Suprapubic skin (tissue), 4 donors: ENCODE measurements at places on chromosomes 3 and 15.
A peak's percentile ranks its signal among the peaks of the same experiment; 100 is the strongest.

- DNase-seq = peak; percentile 92
These were observed 72.1 kb downstream of the LRIG1 start for GRCh38 chr3:66428733-66429132.

- DNase-seq = no peak
These were observed 527.2 kb downstream of the FOXP1 start for GRCh38 chr3:71056327-71056726.

DNA sequence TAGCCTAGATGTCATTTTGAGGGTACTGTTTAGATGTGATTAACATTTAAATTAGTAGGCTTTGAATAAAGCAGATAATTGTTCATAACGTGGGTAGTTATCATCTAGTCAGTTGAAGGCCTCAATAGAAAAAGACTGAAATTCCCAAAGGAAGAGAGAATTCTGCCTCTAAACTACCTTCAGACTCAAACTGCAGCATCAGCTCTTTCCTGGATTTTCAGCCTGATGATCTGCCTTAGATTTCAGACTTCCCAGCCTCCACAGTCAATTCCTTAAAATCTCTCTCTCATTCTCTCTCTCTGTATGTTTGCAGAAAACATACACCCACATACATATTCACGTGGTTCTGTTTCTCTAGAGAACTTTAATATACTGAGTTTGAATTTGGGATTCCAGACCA lies 58.0 kb upstream of the MBNL1 start:
- DNase-seq = no peak

- DNase-seq = no peak
These were observed 788.2 kb upstream of the ARPP21 start for GRCh38 chr3:34851137-34851536.

DNA sequence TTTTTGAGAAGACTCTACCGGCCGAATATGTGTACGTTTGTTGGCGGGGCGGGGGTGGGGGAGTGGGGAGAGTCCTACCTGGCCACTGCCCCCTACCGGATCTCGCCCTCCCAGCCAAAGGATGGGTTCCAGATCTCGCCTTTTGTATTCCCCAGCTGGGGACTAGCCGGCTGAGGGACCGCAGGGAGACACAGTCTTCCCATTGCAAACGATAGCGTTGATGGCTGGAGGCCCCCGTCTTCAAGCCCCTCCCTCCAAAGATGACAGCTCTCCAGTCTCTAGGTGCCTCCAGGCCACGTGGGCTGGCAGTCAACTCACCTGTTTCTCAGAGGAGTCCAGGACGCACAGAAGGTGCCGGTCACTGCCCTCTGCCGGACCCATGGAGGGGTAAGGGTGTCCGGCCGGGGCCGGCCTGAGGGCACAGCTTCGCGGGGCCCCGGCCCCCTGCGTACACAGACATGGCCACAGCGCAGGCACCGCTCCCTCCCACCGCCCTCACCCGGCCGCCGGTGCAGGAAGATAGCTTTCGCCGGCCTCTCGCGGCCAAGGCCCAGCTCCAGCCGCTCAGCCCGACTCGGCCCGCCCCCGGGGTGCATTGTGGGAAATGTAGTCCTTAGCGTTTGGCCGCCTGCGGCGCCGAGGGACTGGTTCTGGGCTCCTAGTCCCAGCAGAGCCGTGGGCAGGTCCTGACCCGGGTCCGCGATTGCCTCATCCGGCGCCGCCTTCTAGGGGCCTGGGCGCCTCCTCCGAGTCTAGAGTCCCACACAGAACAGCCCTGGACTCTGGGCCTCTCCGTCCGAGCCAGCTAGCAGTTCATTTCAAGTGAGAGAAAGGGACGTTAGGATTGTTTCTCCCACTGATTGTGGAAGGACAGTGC lies at the start of gene MON1A:
Gene MON1A, minus strand, starts transcription at position 521 of the 877 bp plus-strand sequence. CDS start 16,465 bp downstream, outside the sequence.
- peak; percentile 98 for DNase-seq
